ENCODE measurements at places on chromosomes 6 and 20. TPM values are rescaled to one million over a fixed set of nuclear protein-coding genes. Genes with fewer than 3 reads are reported as not detected.

The POU5F1 gene
- 0.67 TPM for total RNA-seq

GRCh38 chr6:101666256-101666655 is 272.7 kb downstream of the GRIK2 start:
- no peak for DNase-seq

DNA sequence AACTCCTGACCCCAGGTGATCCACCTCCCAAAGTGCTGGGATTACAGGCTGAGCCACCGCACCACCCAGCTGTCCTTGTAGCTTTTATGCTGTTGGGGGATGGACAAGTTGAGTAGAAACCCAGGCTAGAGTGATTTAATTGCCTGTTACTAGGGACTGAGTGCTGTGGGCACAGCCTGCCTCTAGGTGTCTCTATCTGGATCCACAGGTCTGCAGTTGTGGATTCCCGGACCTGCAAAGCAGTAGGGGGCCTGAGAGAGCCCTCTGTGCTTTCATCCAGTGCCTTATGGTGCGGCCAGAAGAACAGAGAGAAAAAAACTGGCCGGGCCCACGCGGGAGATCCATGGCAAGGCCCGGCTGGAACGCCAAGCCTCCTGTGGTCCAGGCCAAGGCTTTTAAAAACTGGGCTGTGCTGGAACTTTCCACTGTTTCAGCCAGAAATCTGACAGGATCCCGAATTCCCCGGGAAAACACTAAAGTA is 5.2 kb downstream of the SIRPA start:
- DNase-seq, result peak; percentile 50

DNA sequence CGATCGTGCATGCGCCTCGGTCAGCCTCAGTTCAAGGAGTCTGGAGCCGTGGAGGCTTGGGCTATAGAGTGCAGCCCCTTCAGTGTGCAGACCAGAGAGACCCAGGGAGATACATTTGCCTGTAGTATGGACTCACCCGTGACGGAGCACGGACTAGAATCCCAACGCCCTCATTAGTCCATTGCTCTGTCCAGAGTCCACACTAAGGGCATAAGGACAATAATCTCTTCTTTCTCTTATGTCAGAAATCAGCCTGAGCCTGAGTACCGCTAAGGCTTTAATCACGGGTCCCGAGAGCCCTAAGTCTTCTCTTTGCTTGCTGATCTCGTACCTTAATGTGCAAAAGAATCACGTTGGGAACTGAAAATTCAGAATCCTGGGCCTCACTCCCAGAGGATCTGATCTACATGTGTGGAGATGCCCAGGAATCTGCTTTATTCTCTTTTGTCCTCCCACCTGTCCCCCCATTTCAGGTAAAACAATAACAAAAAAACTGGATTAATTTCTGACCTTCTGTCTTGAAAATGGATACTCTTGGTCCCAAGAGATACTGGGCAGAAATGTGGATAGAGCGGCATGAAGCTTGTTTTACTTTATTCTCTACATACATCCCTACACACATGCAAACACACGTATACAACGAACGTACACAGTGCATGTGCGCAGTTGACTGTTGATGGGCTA is 671 bp downstream of the BPHL start:
- DNase-seq, result no peak

- DNase-seq, result no peak
Measured at GRCh38 chr20:60957621-60958020, 294.4 kb upstream of the CDH4 start.

GRCh38 chr20:62557462-62557861 is 81.7 kb upstream of the GATA5 start:
- DNase-seq, result no peak

DNA sequence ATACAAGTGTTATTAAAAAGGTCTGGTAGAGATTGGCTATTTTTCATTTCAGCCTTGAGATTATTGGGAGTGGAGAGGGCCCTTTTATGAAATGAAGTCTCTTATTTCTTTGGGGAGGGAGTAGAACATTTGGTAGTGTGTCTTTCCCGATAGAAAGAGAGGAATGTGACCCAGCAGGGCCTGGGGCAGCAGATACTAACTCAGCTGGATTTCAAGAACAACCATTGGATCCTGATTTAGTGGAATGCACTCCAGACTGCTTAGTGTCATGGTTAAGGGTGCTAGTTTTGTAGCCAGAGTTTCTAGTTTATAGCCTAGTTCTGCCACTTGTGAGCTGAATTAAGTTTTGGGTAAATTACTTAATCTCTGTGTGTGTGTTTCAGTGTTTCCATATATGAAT is 18.4 kb upstream of the FLRT3 start:
- no peak for DNase-seq

GRCh38 chr6:109406196-109406595 is 23.9 kb upstream of the CD164 start:
- DNase-seq, result no peak

DNA sequence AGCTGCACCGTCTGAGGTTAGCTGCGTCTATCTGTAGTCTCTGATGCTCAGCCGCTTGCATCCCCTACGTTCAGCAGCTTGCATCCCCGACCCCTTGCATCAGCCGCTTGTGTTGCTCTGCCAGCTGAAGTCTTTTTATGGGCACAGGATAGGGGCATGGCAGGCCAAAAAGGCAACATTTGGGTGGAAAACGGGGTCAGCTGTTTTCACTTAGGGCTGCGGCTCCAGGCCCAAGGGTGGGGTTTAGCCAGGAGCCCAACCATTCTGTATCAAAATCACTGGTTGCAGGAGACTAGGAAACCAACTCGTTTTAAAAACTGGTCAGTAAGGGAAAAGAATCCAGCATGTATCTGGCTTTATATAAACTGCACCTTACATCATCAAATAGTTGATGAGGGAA is 49.9 kb downstream of the FAM50B start:
- no peak for DNase-seq

All from uterus (tissue), 4 donors.